ENCODE measurements at places on chromosomes 3 and 15.

GRCh38 chr3:150408221-150409124, at the start of gene TSC22D2:
Gene TSC22D2, plus strand, starts transcription at chr3:150408298. Its CDS starts 1,053 bp downstream, at chr3:150409351.
- DNase-seq: peak; percentile 97

DNA sequence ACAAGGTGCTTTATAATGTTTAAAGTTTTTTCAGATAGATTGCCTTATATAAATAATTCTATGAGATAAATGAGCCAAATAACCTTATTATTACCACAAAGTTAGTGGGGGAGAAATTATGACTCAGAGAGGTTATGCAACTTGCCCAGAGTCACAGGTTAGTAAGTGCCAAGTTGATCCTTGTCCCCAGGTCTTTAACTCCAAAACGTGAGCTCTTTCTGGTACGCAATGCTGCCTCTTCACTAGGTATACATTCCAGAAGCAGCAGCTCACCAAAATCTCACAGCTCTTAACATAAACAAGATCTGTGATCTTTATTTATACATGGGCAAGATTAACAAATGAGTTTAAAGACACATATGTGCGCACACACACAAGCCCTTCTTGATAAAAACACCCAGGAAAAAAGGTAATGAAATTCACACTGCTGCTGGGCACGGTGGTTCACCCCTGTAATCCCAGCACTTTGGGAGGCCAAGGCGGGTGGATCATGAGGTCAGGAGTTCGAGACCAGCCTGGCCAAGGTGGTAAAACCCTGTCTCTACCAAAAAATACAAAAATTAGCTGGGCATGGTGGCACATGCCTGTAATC, 59.8 kb upstream of the NR2F2 start:
- peak; percentile 66 for DNase-seq

- no peak for DNase-seq
Observed at GRCh38 chr3:151290673-151291072, 12.3 kb upstream of the P2RY14 start.

DNA sequence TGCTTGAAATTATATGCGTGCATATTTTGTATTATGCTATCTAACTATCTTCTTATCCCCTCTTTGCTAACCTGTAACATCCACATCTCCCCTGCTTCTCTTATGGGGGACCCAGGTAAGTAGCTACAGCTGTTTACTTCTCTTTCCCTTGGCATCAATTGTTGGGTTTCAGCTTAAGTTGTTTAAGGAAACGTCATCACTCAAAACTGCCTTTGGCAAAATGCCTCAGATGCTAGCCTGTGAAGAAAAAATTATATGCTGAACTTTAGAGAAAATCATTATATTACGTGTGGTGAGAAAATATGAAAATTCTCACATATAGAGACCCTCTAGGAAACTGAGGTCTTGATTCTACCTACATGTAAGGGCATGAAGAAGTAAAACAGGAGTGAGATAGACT, 447.0 kb upstream of the NECTIN3 start:
- DNase-seq: peak; percentile 85

DNA sequence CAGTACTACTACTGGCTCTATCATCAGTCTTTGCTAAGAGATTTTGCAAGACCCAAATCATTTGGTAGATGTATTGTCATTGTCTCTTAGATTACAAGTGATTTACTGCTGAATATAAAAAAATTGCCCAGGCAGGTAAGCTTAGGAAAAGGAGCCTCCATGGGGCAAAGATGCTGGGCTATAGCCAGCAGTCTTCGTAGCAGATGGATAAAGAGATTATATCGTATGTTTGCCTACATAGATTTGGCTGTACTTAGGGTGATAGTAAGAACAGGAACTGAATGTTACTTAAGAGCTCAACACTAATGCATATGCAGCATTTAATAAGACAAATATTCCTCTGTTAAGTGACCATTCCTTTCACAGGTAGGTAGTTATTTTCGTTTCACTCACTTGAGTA, 48.9 kb downstream of the PTPRG start:
- DNase-seq: no peak

DNA sequence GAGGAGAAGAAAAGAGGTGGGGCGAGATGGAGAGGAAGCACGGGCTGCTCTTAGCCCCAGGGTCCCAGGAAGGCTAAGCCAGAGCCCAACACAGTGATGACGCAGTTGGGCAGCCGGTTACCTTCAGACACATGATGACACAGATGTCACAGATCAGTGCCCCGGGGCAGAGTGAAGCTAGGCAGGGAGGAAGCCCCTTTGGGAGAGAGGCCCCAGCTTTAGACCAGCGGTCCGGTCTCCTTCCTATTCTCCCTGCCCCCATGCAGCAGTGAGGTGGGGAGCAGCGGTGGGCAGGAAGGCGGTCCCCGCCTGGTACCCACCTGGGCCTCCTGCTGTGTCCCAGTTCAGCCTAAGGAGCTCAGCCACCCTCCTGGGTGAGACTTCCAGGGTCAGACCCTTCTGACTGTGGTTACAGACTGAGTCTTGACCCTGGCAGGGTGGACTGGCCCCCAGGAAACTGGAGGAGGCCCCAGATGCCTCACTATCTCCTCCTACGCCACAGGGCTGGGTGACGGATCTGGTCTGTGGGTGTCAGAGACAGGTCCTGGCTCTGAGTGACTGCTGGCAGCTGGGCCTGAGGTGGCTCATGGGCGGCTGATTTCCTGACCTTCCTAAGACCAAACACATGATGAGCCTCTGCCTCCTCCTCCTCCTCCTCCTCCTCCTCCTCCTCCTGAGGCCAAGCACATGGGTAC, 38.8 kb upstream of the LINGO1 start:
- DNase-seq: no peak

DNA sequence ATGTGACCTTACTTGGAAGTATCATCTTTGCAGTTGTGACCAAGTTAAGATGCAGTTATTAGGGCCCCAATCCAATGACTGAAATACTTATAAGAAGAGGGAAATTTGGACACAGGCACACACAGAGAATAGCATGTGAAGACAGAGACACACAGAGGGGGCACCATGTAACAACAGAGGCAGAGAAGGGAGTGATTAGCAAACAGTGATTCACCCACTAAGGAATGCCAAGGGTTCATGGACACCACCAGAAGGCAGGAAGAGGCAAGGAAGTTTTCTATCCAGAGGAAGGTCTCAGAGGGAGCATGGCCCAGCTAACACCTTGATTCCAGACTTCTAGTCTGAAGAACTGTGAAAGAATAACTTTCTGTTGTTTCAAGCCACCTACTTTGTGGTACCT, 25.0 kb downstream of the SIDT1 start:
- DNase-seq: no peak

DNA sequence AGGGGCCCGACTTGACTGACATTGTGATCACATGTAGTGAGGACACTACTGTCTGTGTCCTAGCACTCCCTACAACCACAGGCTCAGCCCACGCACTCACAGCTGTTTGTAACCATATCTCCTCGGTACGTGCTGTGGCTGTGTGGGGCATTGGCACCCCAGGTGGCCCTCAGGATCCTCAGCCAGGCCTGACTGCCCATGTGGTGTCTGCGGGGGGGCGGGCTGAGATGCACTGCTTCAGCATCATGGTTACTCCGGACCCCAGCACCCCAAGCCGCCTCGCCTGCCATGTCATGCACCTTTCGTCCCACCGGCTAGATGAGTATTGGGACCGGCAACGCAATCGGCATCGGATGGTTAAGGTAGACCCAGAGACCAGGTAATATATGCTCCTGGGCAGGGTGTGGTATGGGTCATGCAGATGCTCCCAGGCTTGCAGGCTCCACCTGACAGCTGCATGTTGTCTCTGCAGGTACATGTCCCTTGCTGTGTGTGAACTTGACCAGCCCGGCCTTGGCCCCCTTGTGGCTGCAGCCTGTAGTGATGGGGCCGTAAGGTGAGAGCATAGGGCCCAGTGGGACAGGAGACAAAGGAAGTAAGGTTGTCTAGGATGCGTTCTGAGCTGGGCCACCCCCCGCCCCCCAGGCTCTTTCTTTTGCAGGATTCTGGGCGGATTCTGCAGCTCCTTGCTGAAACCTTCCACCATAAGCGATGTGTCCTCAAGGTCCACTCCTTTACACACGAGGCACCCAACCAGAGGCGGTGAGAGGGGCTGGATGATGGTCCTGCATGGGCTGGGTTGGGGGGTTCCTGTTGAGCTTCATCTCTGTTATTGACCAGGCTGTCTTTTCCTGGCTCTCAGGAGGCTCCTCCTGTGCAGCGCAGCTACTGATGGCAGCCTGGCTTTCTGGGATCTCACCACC, 4.4 kb downstream of the DALRD3 start:
- peak; percentile 83 for DNase-seq

DNA sequence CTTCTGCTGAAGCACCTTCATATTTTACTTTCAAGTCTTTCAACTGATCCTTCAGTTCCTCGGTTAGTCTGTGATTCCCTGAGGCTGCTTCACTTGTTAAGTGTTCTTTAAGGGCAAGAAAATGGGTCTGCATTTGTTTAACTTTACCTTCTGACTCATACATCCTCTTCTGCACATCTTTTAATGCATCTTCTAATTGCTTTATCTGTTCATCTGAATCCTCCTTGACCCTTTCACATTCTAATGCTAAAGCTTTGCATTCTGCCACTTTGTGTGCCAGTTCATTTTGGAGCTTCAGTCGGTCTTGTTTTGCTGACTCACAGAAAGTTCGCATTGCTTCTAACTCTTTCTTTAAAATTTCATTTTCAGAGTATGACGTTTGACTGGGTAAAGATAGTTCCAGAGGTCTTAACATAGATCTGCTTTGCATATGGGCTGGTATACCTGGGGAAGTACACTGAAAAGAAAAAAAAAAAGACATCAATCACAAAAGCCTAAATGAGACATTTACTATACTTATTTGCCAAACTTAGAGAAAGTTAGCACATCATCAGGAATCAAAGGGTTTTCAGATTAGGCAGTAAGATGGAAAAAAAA, 94.3 kb downstream of the UACA start:
- no peak for DNase-seq

GRCh38 chr15:80852676-80853075, 73.5 kb downstream of the CEMIP start:
- peak; percentile 73 for DNase-seq

GRCh38 chr3:127406309-127407025, 118.6 kb upstream of the PRR20G start:
- peak; percentile 29 for DNase-seq

GRCh38 chr15:45962733-45963132, 327.9 kb downstream of the SQOR start:
- DNase-seq: no peak

DNA sequence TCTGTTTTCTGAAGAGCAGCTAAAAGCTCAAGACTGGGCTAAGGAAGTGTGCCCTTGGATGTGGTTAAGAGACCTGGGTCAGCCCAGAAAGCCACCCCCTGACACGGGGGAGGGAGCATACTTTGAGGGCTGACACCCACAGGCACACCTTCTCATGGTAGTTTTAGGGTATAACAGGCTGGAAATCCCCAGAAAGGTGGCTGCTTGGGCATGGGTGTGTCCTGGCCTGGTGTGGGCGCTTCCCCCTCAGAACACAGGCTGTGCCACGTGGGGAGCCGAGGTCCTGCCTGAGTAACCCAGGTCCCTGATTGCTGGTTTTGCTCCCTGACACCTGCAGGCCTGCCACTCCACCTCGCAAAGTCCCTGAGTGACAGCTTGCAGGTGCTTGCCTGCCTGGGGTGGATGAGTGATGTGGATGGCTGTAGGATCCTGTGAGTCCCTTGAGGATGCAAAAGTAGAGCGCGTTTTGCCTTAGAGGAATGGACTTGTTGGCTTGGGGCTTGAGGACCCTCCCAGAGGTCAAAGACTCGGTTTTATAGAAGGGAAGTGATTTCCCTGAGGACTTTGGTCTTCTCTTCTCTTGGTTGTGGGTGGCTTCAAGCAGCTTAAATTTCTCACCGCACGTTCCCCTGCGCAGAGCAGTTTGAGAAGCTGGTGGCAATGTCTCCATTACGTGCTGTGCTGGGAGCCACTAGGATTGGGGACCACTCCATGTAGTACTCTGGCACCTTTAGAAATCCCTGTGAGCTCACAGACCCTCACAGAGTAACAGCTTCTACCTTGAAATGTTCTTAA, 94.4 kb downstream of the DNASE1L3 start:
- DNase-seq: no peak

DNA sequence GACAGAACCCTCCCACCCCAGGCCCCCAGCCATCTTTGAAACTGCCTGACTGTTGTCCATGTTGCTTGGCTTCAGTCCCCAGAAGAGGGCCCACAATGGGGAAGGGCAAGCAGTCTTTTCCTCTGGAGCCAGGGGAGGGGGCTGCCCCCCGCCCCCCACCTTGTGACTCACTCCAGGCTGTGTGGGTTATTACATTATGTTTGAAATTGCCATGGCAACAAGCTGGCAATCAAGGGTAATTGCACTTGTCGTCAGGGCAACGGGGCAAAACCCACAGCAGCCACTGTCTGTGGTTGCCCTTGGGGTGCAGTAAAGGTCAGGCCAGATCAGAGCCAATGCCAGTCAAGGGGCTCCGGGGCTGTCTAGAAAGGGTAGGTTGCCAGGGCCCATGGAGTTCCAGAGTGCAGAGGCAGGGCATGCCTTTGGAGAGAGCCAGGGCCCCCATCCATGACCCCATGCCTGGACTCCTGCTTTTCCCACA, 3.1 kb upstream of the CAMKV start:
- DNase-seq: no peak

- no peak for DNase-seq
Observed at GRCh38 chr3:24128199-24129005, 183.3 kb downstream of the NR1D2 start.

- DNase-seq: no peak
Observed at GRCh38 chr3:15180042-15180611, 25.9 kb upstream of the CAPN7 start.
